ENCODE measurements at places on chromosomes 2 and 18. TPM values are rescaled to one million over a fixed set of nuclear protein-coding genes. Genes with fewer than 3 reads are reported as not detected.

The LYG1 gene
- not detected for total RNA-seq

The HRH4 gene
- total RNA-seq = not detected

GRCh38 chr2:6079405-6079804 lies 387.2 kb downstream of the SOX11 start:
- no peak for DNase-seq
- no peak overlapping the region for H3K27ac ChIP-seq
- no peaks in the 10 kb centered on the region for H3K36me3 ChIP-seq

DNA sequence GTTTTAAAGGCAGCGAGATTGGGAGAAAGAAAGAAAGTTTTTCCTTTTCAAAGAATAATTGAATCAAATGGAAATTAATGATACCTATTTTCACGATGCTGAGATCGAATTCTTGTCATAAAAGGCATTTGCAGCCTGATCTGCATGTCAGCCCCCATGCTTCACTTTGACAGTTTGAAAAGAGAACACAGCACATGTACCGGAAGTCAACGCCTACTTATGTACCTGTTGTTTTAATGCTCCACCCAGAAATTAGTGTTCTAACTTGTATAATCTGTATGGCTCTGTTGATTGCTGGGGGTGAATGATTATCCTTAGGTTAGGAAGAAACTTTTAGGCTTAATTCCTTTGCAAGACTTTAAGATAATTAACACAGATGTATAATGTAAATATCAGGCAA lies 31.0 kb downstream of the EEF1B2 start:
- H3K27me3 ChIP-seq = no peaks in the 10 kb centered on the region
- H3K27ac ChIP-seq = no peak overlapping the region
- no peak overlapping the region for H3K4me3 ChIP-seq
- H3K4me1 ChIP-seq = no peaks in the 10 kb centered on the region
- no peaks in the 10 kb centered on the region for H3K36me3 ChIP-seq

DNA sequence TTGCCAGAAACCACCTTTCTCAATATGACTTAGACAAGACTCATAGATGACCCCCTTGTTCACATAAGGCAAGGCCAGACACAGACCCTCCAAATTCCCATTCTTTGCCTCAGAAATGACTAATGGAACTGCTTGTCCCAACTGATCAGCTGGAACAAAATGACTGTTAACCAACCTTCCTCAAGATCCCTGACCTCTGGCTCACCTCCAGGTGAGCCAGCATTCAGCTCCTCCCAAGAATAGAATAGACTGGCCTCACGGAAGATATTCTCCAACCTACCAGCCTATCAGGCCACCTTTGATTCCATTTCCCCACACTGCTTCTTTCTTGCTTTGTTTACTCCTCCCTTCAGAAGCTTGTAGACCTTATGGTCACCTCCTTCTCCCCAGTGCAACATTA lies 195.7 kb upstream of the VWC2L start:
- no peaks in the 10 kb centered on the region for H3K36me3 ChIP-seq
- H3K27ac ChIP-seq = no peak overlapping the region
- no peak overlapping the region for H3K4me3 ChIP-seq
- H3K4me1 ChIP-seq = no peaks in the 10 kb centered on the region

The LIMS3 gene
- 2.2 TPM for total RNA-seq

DNA sequence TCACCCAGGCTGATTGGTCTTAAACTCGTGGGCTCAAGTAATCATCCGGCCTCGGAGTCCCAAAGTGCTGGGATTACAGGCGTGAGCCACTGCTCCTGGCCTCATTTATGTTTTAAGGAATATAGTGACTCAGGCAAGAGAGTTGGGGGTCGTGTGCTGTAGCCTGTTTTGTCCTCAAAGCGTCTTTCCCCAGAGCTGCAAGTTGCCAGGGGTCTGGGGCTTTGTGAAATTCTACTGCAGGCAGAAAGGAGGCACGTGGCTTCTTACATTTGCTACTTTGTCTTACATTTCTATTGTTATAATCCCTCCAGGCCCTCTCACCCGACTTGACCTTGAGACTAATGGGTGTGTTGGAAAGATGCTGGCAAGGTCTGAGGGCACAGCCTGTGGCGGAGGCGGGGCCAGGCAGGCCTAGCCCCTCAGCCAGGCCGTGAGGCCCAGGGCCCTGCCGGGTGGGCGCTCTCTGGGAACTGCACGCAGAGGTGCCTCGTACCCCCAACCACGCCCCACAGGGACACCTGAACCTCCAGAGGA lies 85.8 kb upstream of the NDUFV2 start:
- H3K4me1 ChIP-seq = peaks cover 21% of the 10 kb centered on the region
- no peak for DNase-seq
- H3K27me3 ChIP-seq = no peaks in the 10 kb centered on the region
- peak overlapping the region; percentile 33 for H3K4me3 ChIP-seq

The TLK1 gene
- 35.8 TPM for total RNA-seq

DNA sequence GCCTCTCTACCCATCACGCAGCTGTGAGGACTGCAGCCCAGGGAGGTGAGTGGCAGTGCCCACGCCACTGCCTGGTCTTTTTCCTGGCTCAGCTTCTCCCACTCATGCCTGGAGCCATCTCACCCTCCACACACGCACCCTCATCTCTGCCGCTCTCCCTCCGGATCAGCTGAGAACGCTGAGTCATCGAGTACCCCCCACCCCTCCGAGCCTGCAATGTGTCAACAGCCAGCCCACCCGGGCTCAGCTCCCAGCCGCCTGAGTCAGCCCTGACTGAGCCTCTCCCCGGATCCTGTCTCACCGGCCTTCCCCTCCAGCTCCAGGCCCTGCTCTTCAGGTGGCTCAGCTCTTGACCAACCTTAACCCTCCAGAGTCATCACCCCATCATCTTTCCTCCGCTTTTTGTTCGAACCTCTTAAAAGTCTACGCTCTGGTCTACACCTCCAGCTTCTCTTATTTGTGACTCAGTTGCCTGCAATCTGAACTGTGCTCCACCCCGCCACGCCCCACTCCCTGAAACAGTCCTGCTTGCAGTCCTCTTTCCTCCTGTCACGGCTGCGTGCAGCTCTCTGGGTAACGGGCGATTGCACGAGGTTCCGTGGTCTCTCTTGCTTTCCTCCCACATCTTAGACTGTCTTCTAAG lies 94.4 kb upstream of the ASAP2 start:
- peak overlapping the region; percentile 59 for H3K27ac ChIP-seq
- no peaks in the 10 kb centered on the region for H3K36me3 ChIP-seq
- peak; percentile 85 for DNase-seq
- peaks cover 23% of the 10 kb centered on the region for H3K4me1 ChIP-seq
- no peak overlapping the region for H3K4me3 ChIP-seq

The GLI2 gene
- total RNA-seq = 16.2 TPM

DNA sequence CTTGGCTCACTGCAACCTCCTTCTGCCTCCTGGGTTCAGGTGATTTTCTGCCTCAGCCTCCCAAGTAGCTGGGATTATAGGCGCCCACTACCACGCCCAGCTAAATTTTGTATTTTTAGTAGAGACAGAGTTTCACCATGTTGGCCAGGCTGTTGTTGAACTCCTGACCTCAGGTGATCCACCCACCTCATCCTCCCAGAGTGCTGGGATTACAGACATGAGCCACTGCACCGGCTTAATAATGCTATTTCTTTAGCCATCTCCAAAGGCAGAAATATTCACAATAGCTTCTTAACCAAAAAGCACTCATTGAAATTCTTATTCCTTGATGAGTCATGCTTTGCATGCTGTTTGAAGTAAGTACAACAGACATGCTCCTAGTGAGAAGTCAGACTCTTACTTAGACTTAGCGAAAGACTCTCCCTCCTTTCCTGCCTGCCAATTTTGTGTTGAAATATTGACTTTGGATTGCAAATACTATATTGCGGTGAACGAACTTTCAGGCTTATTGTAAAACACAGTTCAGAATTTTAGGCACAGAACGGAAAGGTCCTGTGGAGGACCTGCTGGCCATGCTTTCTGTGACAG lies 4.4 kb downstream of the ACTR3 start:
- no peak overlapping the region for H3K4me3 ChIP-seq
- no peak for DNase-seq
- H3K4me1 ChIP-seq = peaks cover 82% of the 10 kb centered on the region
- H3K36me3 ChIP-seq = no peaks in the 10 kb centered on the region

The OTOS gene
- total RNA-seq = not detected

DNA sequence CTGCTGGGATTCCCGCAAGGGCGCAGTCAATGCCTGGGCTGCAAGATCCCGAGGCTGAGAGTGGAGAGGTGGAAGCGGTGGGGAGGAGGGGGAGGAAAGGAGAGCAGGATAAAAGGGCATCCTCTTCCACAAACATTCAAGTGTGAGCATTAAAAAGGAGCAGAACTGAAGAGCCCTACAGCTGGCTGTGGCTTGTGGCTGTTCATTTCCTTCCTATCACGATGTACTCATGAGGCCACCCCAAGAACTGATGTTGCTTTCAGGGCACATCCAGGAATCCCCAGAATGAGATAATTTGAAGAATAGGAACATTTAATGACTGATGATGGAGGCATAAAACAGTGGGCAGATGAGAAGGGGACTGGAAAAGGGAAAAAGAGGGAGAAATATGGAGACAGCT lies 230.8 kb upstream of the SMIM21 start:
- H3K4me1 ChIP-seq = no peaks in the 10 kb centered on the region
- no peak for DNase-seq
- H3K36me3 ChIP-seq = no peaks in the 10 kb centered on the region

The SLC1A4 gene
- total RNA-seq = 11.5 TPM
